IgD-negative memory B cell (primary cell): ENCODE measurements at places on chromosomes 3 and 15. TPM values are rescaled to one million over a fixed set of nuclear protein-coding genes. Genes with fewer than 3 reads are reported as not detected.

NT5DC2 gene
- polyA plus RNA-seq, result 1.4 TPM

SCN11A gene
- polyA plus RNA-seq, result not detected

LIPC gene
- polyA plus RNA-seq, result 0.95 TPM

ABCC5 gene
- 5.6 TPM for polyA plus RNA-seq

CAPN3 gene
- polyA plus RNA-seq, result 1.3 TPM

KLHL24 gene
- 41.3 TPM for polyA plus RNA-seq

LRRC58 gene
- 6.6 TPM for polyA plus RNA-seq

TMEM62 gene
- polyA plus RNA-seq, result 18.0 TPM

MAP6D1 gene
- polyA plus RNA-seq, result not detected

IGDCC3 gene
- polyA plus RNA-seq, result not detected

P2RY1 gene
- polyA plus RNA-seq, result 0.04 TPM

FAM107A gene
- not detected for polyA plus RNA-seq

EOMES gene
- 1.1 TPM for polyA plus RNA-seq

POPDC2 gene
- 2.2 TPM for polyA plus RNA-seq

CPNE9 gene
- not detected for polyA plus RNA-seq

ASB14 gene
- 0.53 TPM for polyA plus RNA-seq
